ENCODE measurements at places on chromosomes 16 and 17.

DNA sequence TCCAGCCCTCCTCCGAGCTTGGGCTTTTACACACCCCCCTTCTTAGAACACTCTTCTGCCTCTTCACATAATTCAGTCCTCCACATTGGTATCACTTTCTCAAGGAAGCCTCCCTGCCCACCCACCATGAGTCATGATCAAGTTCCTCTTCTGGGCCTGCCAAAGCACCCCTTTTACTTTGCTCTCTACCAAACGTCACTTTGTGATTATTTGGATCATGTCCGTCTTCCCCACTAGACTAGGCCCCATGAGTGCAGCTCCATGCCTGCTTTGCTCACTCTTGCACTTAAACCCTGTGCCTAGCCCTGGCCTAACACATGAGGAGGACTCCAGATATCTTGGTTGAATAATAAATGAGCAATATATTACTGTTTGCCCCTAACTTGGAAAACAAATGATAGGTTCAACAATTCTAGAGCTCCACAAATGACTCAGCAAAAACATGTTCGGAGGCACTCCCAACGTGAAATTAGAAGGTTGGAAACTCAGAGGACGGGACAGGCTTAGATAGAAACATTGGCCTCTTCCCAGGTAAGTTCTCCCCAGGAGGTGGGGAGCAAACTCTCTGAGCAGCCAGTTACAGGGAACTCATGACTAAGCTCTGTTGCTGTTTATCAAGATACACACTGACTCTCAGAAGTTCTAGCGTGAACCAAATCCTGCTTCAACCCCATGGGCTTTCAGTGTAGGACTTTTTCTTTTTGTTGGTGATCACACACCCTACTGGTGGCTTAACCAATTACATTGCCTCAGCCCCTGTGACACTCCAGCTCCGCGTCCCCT is 28.3 kb downstream of the G6PC1 start:
- peak; percentile 69 for DNase-seq

DNA sequence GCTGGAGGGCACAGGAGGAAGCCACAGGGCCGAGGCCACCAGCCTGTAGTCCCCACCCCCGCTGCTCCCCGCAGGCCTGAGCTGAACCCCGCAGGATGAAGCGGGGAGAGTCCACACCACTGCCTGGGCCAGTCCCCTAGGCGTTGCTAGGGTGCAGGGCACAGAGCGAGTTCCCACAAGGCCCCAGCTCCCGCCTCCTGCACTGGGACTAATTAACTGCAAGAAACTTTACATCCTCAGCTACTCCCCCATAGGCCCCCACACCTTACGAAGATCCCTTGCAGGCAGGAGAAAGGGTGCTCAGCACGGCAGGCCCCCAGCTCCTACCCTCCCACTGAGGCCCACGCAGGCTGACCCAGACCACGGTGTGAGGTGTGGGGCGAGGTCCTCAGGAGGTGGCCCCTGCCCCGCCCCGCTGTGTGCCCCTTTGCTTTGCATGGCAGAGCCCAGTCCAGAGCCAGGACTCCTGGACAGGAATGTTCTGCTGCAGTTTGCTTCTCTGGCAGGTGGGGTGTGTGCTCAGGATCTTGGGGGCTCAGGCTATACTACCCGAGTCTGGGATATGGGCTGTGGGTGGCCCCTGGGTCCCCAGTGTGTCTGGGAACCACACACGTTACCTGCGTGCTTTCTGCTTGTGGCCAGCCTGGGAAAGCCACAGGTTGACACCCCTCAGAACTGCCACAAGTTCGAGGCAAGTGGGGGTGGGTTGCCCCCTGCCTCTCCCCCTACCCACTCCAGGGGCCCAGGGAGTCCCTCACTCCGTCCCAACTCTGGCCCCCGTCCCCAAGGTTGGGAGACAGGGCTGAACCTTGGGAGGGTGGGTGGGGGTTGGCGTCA is 1.2 kb downstream of the GNG13 start:
- no peak for DNase-seq

DNA sequence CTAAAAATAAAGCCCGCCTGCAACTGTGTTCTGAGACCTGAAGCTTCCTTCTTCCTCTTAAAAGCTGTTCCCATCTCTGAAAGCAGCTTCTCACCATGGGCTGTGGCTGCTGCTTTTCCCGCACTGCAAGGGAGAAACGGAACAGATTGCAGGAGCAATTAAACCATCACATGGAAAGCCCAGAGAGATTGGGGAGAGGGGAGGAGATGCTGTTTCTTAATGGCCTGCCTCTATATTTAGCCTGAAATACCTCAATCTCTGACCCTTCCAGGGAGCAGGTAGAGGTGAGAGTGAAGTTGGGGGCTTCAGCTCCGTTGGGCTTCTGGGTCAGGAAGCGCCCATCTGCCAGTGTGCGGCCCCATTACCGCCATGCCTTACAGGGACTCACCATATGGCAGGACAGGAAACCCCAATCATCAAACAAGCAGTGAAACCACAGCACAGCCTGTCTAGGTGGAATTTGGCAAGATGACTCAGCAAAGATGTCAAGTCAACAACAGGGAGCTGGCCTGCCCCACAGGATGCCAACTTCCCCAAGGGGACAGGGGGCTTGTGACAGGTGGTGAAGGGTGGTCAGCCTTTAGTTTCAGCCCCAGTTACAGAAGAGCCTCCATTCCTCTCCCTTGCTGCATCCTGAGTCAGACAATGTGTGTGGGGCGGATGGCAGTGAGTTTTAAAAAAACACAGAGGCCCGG is 286.6 kb upstream of the CCL2 start:
- DNase-seq, result peak; percentile 71

GRCh38 chr16:58197314-58198012 is 443 bp downstream of the CSNK2A2 start:
- DNase-seq, result no peak

DNA sequence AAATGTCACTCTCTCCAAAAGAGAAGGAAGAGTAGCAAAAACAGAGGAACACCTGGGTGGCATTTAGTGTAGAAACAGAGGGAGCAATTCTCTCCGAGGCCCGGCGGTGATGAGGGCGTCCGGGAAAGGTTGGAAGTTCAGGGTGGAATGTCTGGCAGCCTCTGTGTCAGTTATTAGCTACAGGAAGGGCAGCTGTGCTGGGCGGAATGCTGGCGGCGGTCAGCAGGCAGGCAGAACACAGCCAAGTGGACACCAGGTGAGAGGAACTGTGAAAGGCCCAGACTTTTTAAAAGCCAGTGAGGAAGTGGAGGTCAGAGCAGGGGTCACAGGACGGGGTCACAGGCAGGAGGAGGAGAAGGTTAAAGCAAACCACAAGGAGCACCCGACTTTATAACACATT is 238.1 kb downstream of the NTN1 start:
- no peak for DNase-seq

GRCh38 chr17:7956228-7956965 is 24.4 kb downstream of the CNTROB start:
- DNase-seq, result no peak

DNA sequence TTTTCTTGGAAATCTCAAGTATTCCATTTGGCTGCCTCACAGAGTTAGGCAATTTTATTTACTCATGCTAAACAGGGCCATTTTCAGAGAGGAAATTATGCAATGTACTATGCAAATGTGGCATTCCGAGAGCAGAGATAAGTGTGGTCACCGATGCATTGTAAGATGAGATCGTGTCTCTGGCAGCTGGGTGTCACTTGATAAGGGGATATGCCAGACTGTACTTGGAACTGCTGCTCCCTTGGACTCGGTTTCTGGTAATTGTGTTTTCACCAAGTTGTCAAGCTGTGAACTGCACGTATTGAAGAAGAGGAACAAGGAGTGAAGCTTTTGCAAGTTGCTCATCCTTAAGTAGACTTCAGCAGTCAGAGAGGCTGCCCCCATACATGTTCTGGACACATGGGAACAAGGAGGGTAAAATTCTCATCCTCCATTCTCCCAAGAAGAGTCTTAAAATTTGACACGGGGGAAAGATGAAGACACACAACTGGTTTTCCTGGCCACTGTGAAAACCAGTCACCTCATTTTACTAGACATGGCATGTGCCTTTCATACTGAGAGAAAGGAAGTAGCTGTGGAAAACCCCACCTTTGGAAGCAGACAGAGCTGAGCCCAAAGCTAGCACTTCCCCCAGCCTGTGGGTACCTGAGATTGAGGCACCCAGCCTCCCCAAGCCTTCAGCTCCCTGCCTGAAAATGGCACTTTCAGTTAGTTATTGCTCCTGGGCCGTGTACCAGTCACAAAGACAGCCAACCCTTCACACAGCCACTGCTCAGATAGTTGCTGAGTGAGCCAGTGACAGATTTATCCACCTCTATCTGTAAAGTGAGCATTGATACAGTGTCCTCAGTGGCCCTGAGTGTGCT is 150.7 kb downstream of the SOCS1 start:
- peak; percentile 85 for DNase-seq

DNA sequence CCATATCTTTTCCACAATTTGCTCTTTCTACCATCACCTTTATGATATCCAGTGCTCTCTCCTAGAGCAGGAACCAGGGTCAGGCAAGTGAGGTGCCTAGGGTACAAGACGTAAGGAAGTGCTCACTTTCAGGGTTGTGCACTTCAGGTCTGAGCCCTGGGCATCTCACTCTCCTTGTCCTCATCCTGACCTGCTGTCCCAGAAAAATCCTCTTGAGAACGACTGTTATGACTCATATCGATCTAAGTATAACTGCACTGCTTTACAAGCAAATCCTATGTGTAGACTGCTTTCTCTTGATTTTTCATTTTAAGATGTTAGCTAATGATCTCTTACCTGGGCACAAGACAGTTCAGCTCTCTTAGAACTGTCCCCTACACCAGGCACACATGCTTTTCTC is 100.1 kb downstream of the TMEM100 start:
- DNase-seq, result no peak

DNA sequence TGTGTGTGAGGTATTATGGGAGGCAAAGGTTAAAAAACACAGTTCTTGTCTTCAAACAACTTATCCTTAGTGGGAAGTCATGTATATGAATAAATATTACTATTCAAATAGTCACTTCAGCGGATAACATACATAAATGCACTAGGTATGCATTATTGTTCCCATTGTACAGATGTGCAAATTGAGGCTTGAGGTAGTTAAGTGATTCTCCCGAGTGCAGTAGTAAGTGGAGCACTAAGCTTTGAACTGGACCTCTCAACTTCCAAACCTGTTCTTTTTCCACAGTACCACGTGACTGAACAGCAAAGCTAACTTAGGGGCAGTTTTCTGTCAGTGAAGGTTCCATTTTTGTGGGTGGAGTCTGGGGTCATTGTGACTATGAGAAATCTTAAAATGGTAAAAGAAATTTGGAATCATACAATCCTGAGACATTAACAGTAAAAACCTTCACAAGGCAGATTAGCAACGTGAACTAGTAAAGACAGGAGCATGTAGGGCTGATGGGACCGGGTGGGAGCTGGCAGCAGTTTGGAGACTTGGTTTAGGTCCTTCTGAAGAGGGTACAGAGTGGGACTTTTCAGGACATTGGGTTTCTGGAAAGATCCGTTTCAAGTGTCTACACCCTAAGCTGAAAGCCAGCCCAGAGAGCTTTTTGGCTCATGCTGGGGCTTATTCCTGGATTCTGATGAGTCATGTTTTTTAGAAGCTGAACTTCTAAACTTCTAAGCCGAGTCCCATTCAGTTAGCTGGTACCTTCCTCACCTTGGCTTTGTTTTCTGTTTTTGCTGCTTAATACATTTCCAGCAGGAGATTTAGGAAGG is 204.9 kb downstream of the PRKCA start:
- no peak for DNase-seq

DNA sequence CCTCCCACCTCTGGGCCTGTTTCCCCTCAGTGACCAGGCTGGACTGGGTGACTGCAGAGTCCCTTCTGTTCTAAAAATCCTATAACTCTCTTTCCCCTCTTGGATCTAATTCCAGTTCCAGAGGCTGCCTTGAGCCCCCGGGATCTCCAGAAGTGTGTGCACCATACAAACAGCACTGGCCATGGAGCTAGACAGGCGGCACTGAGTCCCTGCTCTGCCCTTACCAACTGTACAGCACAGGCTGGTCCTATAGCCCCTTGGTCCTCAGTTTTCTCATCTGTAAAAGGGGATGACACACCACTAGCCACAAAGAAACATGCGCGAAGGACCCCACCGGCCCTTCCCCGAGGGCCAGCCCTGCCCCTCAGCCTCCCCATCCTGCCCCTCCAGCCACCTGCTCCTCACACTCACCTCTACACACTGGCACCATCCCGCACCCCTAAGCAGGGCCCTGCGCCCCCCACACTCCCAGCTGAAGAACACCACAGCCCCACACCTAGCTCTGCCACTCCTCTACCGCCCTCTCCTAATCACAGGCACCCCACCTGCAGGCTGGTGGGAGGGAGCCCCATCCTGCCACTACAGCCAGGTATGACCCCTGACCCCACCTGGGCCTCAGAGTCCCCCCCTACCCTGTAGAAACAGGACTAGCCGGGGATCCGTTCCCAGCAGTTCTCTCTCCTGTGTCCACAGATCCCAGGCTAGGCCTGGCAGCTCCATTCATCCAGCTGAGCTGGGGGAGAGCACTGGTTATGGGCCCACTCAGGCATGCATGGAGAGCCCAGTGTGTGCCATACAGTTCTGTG is 913 bp upstream of the KRT16 start:
- no peak for DNase-seq

GRCh38 chr17:15232517-15232915 is 32.6 kb downstream of the PMP22 start:
- no peak for DNase-seq

GRCh38 chr17:78962345-78962983 is 17.3 kb downstream of the LGALS3BP start:
- DNase-seq, result no peak

- no peak for DNase-seq
Observed at GRCh38 chr17:32443827-32444300, 446 bp upstream of the PSMD11 start.

DNA sequence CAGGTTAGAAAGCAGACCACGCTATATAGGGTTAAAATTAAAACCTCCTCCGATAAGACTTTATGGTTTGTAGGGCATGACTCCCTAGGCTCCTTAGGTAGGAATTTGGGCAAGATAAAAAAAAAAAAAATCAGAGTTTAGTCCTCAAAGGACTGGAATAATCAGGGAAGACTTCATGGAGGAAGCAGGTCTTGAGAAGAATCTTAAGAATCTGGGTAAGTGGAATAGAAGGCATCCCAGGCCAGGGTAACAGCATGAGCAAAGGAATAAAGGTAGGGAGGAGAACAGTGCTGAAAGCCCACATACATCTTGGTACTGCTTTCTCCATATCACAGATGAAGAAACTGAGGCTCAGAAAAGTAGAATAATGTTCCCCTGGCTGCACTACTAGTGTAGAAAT is 15.4 kb downstream of the SLC46A1 start:
- no peak for DNase-seq

DNA sequence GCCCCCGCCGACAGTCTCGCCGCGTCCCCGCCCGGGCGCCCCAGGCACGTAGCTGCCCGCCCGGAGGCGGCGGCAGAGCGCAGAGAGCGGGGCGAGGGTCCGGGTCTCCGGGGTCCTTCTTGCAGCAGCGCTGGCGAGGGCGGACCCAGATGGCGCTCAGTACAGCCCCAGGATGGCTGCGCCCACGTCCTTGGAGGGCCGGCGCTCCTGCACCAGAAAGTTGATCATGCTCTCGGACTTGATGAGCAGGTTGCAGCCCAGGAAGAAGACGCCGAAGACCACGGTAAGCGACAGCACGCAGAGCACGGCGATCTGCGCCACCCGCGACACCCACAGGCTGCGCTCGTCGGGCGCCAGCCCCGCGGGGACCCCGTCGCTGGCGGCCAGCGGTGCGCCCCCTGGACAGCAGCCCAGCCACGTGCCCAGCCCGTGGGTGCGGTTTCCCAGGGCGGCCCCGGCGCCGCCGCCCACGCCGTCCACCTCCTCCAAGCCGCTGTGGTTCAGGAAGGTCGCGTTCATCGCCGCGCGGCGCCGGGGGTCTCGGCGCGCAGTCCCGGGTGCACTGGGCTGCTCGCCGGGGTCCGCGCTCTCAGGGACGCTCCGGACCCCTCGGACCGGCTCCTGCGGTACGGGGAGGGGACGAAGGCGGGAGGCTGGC is 435 bp downstream of the RPRML start:
- DNase-seq, result no peak

- no peak for DNase-seq
Observed at GRCh38 chr16:57834936-57835335, 32.6 kb upstream of the KIFC3 start.

Measured in activated CD4-positive, alpha-beta T cell treated with anti-CD3 and anti-CD28 coated beads, Interleukin-2, Interleukin-4, amounts not matched to agents 100 ng/mL and 50 ng/mL, durations not matched to agents 16 hours and 8 hours (primary cell).